ENCODE measurements at places on chromosomes 5 and 9. TPM values are rescaled to one million over a fixed set of nuclear protein-coding genes. Genes with fewer than 3 reads are reported as not detected.

The ENTPD8 gene
- not detected for total RNA-seq

The CARTPT gene
- total RNA-seq = not detected

The PKD2L2 gene
- not detected for total RNA-seq

The CEP78 gene
- total RNA-seq = 43.6 TPM

The OLFM1 gene
- 0.43 TPM for total RNA-seq

The KIAA1191 gene
- total RNA-seq = 137 TPM

The ADAMTS2 gene
- total RNA-seq = 0.50 TPM

The ERCC8 gene
- total RNA-seq = 21.5 TPM

The NIM1K gene
- total RNA-seq = not detected

The TMEM232 gene
- total RNA-seq = 0.80 TPM

The SLC6A19 gene
- total RNA-seq = not detected

The CHD1 gene
- 93.6 TPM for total RNA-seq

The FAM153A gene
- total RNA-seq = not detected

The PCDHA9 gene
- 0.07 TPM for total RNA-seq

The N4BP3 gene
- total RNA-seq = 16.0 TPM

The CDH6 gene
- total RNA-seq = 0.13 TPM

The IFNA8 gene
- not detected for total RNA-seq

The MARVELD2 gene
- total RNA-seq = 4.9 TPM

The UBE2QL1 gene
- 0.07 TPM for total RNA-seq

The TBC1D13 gene
- total RNA-seq = 22.1 TPM

The LIFR gene
- 54.9 TPM for total RNA-seq

The CDC14B gene
- total RNA-seq = 2.0 TPM

The GCNT1 gene
- 13.4 TPM for total RNA-seq

The PFN3 gene
- total RNA-seq = not detected

The GFI1B gene
- total RNA-seq = not detected

The IFNA5 gene
- not detected for total RNA-seq

The IFNA1 gene
- not detected for total RNA-seq
